ENCODE measurements at places on chromosomes 7 and 10. TPM values are rescaled to one million over a fixed set of nuclear protein-coding genes. Genes with fewer than 3 reads are reported as not detected.
A peak's percentile ranks its signal among the peaks of the same experiment; 100 is the strongest.

GRCh38 chr10:51297438-51297837, 223.2 kb downstream of the PRKG1 start:
- peak; percentile 7 for DNase-seq

DNA sequence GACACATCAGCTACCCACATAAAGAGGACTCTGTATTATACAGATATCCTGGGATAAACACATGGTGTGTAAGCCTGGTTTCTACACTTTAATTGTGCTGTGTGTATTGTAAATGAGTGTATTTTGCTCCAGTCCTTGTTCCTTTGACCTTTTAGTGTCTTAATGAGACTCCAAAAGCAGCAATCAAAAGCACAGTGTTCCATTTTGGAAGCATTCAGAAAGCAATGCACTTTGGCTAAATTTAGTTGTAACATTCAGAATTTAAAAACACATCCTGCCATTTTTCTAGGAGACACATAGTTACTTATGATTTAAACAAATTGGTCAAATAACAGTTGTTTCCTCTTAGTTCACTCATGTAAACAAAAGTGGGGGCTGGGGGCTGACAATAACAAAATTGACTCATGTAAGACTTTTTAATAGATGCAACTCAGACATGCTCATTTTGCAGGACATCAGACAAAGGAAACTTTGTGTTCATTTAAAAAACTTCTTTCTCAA, 122.2 kb downstream of the GPR37 start:
- no peak for DNase-seq

Gene RNF133
- polyA plus RNA-seq, result not detected

GRCh38 chr10:81817596-81818170, 57.3 kb upstream of the NRG3 start:
- no peak for DNase-seq

DNA sequence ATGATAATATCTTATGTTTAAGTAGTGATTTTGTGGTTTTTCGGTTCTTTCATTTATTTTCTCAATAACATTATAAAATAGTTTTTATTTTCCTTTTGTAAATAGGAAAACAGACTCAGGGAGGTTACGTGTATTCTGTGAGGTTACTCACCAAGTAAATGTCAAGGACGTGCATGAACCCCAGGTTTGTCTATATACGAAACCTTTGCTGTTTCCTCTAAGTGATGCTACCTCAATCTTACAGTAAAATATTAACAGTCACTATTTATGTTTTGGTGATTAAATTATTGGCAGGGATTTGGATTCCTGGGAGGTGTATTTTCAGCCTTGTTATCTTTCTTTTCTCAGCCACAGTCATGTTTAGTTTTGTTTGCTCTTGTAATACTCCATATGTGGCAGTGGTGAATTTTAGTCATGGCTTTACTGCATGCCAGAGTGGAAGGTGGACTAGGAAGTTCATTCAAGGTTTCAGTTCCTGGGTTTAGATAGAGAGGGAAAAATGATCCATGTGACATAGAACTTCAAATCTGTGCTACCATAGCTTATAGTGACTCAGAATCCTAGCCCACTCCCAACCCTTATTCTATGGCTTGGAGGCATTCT, 139.9 kb downstream of the ARL4A start:
- DNase-seq, result peak; percentile 17

Gene SLC16A9
- 0.38 TPM for polyA plus RNA-seq

- DNase-seq, result peak; percentile 3
These were observed 166.3 kb downstream of the LCOR start for GRCh38 chr10:96998329-96998888.

- DNase-seq, result no peak
These were observed 457.4 kb upstream of the TPK1 start for GRCh38 chr7:145293228-145293701.

DNA sequence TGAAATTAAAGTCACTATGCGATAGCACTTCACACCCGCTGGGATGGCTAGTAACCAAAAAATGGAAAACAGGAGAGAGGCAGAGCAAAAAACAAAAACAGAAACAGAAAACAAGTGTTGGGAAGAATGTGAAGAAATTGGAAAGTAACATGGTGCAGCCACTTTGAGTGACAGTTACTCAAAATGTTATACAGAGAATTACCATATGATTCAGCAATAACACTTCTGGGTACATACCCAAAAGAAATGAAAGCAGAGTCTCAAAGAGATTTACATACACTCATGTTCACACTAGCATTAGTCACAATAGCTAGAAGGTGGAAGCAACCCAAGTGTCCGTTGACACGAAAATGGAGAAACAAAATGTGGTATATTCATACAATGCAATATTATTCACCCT, 88.6 kb upstream of the KCNIP2 start:
- no peak for DNase-seq

- no peak for DNase-seq
These were observed 42.7 kb downstream of the PTPN12 start for GRCh38 chr7:77579797-77580196.

- no peak for DNase-seq
These were observed 59.9 kb downstream of the EGFR start for GRCh38 chr7:55078465-55079372.

Gene GATA3
- polyA plus RNA-seq, result 7.2 TPM

Gene OR6B1
- not detected for polyA plus RNA-seq

DNA sequence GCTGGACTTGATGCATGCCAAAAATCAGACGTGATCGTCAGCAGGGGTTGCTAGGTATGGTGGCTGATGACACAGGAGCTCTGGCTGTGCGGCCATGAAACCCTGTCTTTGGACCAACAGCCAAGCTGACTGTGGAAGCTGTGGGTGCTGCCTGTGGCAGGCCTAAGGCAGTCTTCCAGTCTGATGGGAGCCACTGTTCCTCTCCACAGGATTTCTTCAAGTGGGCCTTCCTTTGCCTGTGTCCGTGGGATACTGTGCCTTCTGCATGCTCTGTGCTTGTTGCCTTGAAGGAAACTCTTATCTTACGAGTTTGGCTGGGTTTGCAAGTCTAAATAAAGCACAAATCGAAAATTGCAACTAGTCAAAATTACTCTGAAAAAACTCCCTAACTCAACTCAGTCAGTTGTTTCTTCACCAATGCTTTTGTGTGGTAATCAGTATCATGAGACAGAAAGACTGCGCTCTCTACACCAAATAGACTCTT, 101.9 kb upstream of the PDLIM1 start:
- no peak for DNase-seq

- DNase-seq, result no peak
These were observed 37.6 kb downstream of the FHIP2A start for GRCh38 chr10:114859222-114859621.

Gene IMPDH1
- polyA plus RNA-seq, result 87.3 TPM

DNA sequence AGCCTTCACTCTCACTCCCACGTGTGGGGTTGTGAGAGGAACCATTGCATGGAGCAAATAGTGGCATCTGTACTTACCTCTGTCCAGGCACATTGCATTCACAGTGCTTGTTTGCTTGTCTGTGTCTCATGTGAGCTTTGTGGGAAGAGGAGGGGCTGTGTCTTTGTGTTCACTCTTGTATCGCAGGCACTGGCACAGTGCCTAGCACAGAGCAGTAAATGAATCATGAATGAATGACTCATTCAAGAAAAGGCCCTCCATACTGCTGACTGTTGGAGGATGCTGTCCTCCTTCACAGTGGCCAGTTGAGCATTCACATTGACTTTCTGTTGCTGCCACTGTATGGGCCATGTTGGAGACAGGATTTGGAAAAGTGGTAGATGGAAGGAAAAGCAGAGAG, 125.3 kb downstream of the SORCS3 start:
- no peak for DNase-seq

- peak; percentile 64 for DNase-seq
These were observed 157.3 kb downstream of the CTTNBP2 start for GRCh38 chr7:117715784-117716445.

DNA sequence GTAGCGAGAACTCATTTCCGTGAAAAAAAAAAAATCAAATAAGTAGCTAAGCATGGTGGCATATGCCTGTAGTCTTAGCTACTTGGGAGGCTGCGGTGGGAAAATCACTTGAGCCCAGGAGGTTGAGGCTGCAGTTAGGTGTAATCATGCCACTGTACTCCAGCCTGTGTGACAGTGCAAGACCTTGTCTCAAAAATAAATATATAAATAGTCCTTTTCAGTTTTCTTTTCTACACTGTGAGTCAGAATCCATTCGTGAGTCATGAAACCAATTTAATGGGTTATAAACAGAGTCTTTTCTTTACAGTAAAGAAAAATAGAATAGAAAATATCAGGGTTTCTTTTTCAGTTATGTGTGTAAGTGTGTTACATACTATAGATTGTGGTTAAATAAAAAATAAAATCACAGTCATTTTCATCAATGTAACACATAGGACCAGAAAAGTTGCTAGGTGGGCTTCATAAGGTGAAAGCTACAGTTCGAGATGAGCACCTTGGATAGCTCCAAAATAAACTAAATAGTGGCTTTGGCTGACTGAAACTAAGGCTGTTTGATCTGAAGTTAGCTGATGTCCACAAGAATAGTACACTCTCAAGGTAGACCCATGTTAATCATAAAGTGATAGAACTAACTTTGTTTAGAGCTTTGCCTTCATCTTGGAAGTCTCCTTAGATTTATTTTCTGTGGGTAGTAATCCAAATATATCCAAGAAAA, 781.1 kb downstream of the GATA3 start:
- DNase-seq, result no peak

DNA sequence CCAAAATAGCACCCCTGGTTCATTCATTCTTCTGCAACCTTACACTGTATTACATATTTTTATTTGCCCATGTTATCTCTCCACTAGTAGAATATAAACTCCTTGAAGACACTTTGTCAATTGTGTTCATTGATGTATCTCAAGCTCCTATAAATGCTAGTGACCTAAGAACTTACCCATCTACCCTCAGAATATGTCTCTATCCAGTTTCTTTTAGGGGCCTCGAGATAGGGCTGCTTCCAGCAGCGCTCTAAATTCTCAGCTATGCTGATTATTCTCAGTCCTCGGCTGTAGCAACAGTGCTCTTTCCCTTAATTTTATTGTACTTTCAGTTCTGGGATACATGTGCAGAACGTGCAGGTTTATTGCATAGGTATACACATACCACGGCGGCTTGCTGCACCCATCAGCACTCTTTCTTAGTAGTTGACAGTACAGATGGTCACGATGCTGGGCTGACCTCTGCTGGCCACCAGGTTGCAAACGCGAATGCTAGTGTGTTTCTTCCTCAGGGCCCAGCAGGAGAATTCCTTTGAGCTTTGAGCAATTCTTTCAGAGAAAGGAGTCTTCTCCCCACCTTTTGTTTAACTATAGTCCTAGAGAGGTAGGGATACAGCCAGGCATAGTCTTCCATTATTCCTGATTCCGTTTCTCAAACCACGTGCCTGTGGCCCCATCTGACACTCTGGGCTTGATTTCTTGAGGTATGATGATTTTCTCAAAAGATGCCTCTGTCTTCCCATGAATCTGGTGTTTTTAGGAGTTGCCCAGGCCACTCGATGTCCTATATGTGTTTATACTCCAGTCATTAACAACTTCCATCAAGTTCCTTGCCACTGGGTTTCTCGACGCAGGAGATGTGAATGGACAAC, 49.1 kb upstream of the CDC14C start:
- no peak for DNase-seq

Gene GNAT3
- not detected for polyA plus RNA-seq

Gene ZP3
- 3.0 TPM for polyA plus RNA-seq

- DNase-seq, result peak; percentile 48
These were observed 131.3 kb downstream of the FAM53B start for GRCh38 chr10:124612611-124613498.
